NCI-H460 (cell line): ENCODE measurements at places on chromosomes 3 and 15. TPM values are rescaled to one million over a fixed set of nuclear protein-coding genes. Genes with fewer than 3 reads are reported as not detected.

Gene CX3CR1
- not detected in 2 replicates for total RNA-seq

Gene GNB4
- 20.5 and 21.6 TPM in 2 replicates for total RNA-seq

Gene ZNF662
- not detected in 2 replicates for total RNA-seq

Gene OCA2
- 0.40 and 0.81 TPM in 2 replicates for total RNA-seq

Gene RETNLB
- total RNA-seq, result not detected in 2 replicates

Gene STAB1
- not detected in 2 replicates for total RNA-seq

DNA sequence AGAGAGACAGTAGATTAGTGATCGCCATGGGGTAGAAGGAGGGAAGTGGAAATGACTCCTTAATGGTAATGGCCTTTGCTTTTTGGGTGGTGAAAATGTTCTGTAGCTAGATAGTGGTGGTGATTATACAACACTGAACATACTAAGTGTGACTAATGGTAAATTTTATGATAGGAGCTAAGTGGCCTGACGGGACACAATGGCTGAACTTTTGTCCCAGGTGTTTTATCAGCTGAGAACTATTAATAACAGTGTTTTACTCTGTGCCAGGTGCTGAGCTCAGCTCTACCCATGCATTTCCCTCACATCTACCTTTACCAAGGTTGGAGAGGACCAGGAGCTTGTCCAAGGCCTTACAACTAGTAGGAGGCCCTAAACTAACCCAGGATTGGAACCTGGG lies 66.8 kb downstream of the TRIM71 start:
- DNase-seq, result no peak

DNA sequence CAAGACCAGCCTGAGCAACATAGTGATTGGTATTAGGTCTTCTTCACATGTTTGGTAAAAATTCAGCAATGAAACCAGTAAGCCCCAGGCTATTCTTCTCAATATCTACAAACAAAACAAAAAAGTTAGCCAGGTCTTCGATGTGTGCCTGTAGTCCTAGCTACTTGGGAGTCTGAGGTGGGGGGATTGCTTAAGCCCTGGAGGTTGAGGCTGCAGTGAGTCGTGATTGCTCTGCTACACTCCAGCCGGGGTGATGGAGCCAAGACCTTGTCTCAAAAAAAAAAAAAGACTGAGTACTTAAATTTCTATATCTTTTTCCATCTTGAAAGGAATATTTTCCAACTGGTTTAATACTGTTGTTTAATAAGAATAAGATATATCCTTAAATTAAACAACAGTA lies 106.8 kb downstream of the MBNL1 start:
- DNase-seq, result no peak

DNA sequence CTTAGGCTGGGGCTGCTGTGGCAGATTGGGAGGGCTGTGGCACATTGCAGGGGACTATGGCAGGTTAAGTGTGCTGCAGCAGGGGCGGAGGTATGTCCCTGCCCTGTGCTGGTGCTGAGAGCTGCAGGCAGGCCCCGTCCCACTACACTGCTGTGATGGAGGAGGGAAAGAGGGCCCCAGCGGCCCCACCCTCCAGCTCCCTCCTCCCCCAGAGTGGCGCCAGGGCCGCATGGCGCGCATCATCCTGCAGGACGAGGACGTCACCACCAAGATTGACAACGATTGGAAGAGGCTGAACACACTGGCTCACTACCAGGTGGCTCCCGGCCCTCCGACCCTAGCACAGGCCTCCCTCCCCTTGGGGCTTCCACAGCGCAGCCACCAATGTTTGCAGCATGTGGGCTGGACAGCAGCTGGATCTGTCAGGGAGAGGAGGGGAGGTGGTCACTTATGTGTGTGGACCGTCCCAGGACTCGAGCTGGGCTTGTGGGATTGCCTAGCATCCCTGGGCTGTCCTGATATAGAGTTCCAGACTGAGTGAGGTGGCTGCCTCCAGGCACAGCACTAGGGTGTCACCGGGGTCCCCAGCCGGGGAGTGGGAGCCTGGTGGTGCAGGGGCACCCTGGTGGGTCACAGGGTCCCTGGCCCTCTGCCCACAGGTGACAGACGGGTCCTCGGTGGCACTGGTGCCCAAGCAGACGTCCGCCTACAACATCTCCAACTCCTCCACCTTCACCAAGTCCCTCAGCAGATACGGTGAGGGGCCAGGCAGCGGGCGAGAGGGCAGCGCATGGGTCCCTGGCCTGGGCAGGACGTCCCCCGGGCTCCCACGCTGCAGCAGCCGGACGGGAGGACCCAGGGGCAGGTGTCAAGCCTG lies 46.1 kb downstream of the PLXNA1 start:
- no peak for DNase-seq

DNA sequence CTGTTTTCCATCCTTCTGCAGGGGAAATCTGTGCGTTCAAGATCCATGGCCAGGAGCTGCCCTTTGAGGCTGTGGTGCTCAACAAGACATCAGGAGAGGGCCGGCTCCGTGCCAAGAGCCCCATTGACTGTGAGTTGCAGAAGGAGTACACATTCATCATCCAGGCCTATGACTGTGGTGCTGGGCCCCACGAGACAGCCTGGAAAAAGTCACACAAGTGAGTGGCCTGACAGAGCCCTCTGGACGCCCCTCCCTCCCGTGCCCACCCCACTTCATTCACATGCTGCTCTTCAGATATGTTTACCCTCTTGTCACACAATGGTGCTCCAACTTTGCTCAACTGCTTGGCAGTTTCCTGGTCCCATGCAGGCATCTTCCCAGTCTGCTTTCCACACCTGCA lies 274.3 kb upstream of the TRIM42 start:
- no peak for DNase-seq

DNA sequence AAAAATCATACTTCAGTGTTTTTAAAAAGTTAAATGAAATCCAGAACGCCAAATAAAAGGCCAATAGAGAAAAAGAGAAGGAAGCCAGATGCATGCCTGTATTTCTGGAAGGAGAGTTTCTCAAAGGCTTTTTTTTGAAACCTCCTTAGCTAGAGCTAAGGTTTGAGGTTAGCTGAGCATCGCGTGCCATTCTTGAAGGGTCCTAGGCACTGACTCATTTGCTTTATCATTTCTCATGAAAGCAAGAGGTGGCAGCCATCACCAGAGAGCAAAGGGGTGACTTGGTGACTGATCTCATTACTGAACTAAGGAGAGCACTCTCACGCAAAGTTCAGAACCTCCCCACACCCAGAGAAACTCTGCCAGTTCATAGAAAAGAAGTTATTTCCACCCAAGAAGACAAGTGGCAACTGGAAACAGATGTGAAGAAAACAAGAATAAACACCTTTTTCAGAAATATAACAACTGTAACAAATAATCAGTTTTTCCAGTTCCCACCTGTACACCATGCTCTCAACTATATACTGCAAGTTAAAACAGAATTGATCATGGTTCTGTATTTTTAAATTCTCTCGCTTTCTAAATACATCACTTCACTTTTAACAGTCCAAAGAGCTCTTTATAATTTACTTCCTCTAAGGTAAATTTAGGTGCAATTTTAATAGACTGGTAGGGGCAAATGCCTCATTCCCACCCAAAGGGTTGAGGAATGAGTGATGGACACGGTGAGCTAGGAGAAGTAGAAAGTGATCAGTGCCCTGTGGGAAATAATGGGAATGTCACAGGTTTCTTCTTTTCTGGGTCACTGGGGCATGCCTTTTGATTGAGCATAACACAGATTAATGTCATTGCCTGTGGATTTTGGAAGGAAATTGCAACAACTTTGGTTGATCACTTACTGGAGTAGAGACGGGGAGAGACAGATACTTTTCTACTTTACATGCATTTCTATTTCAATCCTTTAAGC lies 24.7 kb downstream of the GPR15 start:
- DNase-seq, result no peak

- DNase-seq, result no peak
These were observed 847 bp downstream of the WHAMM start for GRCh38 chr15:82810061-82810889.
